ENCODE measurements at places on chromosomes 1 and 21.
A peak's percentile ranks its signal among the peaks of the same experiment; 100 is the strongest.

DNA sequence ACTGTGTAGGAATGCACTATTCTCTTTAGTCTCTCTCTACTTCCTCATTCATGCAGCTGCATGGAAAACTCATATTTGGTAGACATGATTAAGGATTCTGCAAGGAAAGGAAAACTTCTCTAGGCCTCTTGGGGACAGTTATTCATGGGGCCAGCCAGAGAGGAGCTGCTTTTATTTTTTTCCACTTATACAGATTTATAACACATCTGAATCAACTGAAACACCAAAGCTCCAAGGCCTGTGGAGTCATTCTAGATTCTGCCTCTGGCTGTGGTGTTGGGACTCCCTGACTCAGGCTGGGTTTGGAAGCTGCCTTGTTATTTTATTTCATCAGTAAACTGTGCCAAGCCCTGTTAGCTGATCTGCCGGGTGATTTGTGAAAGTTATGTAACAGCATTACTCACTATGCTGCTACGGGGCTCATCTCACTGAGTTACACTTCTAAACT lies 83.9 kb upstream of the EDEM3 start:
- DNase-seq: no peak

DNA sequence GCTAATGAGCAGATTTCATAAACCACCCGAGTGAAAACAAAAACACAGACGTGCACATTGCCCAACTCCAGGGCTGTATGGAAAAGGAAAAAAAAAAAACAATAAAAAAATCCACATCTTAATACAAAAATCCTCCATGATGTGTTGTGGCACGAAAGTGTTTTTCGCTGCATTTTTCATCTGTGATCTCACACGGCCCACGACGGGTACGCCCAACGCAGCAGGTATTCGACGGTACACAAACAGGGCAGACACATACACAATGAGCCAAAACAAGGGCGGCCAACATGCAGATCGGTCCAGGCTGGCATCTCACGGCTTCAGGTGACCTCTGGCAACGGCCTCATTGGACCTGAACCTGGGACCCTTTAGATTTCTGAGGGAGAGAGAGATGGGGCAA lies 31.1 kb downstream of the CASZ1 start:
- DNase-seq: no peak

DNA sequence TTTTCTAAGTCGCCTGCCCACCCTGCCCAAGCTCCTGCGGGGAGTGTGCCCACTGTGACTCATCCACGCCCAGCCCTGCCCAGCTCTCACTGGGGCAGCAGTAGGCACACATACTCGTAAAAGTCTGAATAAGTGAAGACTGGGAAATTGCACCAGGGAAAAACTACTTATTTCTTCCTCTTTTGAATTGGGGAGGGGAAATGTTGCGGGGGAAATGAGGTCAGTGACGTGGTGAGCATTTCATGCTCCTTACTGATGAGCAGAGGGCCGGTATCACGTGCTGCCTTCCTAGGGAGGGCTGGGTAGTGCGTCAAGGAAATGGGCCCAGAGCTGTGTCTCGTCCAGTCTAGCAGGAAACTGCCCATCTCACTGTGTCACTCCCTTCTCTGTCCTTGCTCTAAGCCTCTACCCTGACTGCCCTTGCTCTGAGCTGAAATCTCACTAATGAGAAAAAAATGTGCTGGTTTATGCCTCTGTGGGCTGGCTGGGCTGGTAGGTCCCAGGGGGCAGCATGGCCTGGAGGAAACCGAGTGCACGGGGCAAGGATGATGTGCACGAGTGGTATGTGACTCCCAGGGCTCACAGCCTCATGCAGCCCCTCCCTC lies 13.5 kb upstream of the TNFRSF1B start:
- no peak for DNase-seq

GRCh38 chr1:99850459-99851291 lies 514 bp downstream of the AGL start:
- no peak for DNase-seq

DNA sequence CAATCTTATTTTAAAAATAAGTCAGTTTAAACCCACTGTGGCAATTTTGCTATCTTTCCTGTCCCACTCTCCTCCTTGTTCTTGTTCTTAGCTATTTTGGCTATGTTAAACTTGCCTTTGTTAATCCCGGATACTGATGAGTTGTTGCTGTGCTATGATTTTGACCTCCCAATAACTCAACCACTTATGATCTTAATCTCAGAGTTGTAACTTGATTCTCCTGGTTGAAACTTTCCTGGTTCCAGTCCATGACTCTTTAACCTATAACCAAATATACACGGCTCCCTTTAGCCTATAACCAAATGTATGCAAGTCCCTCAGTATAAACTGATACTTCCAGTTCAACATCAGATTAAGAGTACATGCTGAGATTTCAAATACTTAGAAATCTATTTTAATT lies 15.6 kb upstream of the ACADM start:
- DNase-seq: no peak

GRCh38 chr1:22039594-22040285 lies 12.8 kb upstream of the CDC42 start:
- peak; percentile 73 for DNase-seq

DNA sequence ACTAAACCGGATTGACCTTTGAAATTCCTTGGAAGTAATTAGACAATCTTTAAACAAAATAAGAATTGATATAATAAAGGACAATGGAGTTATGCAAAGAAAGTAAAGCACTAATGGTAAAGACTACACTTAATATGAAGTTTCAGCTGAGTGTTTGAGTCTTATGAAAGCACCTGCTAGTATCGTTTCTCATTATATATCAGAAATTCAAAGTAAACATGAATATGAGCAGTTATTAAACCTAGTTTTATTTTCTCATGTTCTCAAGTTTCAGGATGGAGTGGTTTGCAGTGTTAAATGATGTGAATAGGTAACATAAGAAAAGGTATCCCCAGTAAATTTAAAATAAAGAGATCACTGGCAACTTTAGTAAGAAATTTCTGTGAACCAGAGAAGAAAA lies 188.6 kb downstream of the ZP4 start:
- no peak for DNase-seq

- DNase-seq: no peak
Measured at GRCh38 chr1:89599332-89599630, 33.6 kb upstream of the LRRC8C start.

- no peak for DNase-seq
Measured at GRCh38 chr1:81569761-81570160, 231.0 kb upstream of the ADGRL2 start.

DNA sequence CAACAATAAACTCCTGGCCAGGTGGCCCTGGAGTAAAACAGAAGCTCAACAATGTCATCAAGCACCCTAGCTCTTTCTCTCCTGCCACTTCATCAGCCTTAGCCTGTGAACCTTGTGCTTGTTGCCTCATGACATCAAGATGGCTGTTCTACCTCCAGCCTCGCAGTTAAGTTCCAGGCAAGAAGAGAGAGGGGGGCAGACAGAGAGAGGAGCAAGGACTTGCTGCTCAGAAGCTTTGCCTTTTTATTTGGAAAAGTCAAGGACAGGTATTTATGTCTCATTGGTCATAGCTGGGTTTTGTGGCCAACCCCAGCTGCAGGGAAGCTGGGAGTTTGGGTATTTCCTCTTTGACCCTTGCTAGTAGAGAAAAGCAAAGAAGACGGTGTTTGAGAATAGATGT lies 60.3 kb upstream of the GADD45A start:
- DNase-seq: no peak

DNA sequence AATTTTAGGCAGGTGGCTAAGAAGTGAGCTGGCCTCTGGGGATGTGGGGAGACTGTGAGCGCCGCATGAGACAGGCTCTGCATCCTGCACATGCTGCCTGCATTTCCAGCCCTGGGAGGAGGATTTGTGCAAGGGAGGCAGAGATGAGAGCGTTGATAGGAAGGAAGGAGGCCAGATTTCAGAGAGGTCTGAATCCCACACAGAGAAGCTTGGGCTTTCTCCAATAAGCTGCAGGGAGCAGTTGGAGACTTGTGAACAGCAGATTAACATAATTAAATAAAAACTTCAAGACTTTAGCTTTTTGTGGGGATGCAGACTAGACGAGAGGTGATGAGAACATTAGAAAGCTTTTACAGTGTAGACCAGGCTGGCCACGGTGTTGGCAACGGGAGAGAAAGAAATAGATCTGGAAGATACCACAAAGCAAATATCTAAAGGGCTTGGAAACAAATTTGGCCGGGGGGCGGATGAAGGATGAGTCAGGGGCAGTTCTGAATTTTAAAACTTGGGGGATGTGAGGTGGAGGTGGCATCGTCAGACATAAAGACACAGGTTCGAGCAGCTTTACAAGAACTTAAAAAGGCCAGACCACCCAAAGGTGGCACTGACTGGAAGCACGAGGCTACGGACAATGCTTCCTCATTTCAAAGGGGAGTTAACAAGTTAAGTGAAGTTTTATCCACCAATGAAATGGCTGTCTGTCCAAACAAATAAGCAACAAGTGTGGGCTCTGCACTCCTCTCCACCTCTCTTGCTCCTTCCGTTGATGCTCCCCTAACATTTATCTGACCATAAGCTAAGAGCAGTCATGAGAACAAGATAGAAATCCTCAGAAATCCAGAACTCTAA lies 57.0 kb downstream of the HIVEP3 start:
- DNase-seq: no peak

- DNase-seq: no peak
Measured at GRCh38 chr1:156707417-156708217, 2.2 kb upstream of the CRABP2 start.

GRCh38 chr1:192747301-192747700 lies 61.5 kb upstream of the RGS2 start:
- DNase-seq: no peak

- no peak for DNase-seq
Measured at GRCh38 chr1:233443040-233443760, 115.7 kb downstream of the MAP3K21 start.

DNA sequence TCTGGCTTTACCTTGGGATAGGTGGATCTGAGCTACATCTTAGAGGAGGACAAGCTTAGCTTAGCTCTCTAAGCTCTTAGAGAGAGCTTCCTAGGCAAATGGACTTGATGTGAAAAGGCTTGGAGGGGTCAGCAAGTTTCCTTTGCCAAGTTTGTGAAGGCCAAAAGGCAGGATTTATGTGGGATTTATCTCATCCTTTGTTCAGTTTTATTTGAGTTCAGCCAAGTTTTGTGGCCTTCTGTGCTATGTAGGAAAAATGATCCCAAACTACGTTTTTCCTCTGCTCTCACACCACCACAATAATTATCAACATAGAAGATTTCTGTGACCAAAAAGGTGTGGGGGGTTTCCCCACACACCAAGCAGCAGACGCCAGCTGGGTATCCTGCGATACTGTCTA lies 26.0 kb upstream of the RNF11 start:
- DNase-seq: no peak

- no peak for DNase-seq
Measured at GRCh38 chr1:21189906-21190500, 13.3 kb upstream of the EIF4G3 start.

All from activated T-helper 1 cell treated with anti-CD3 and anti-CD28 coated beads, Interleukin-2, amount 50 U/mL, for 16 hours (primary cell).